Choroid plexus epithelial cell (primary cell): ENCODE measurements at places on chromosomes 4 and X.
A peak's percentile ranks its signal among the peaks of the same experiment; 100 is the strongest.

DNA sequence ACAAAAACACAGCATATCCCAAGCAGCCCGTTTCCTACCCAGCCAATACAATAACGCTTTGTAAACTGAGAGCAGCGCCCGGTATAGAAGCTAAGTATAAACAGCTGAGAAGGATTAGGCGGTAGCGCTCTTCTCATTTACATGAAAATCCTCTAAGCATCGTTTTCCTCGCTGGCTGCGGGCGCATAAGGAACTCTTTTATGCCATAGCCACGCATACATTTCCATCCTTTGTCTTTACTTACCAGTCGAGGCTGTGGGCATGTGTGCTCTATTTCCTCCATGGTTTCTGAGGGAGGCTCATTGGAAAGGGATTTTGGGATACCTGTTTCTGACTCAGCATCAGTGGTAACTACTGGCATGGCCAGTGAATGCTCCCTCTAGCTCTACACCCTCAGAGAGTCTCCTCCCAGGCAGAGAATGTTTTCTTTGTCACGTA is 383 bp downstream of the PCYT1B start:
- DNase-seq, result peak; percentile 13

- peak; percentile 28 for DNase-seq
Observed at GRCh38 chrX:51332188-51332942, at the start of gene NUDT10. Gene NUDT10 (plus strand): TSS chrX:51332822. CDS start chrX:51332966, 144 bp downstream.

GRCh38 chr4:173073939-173074500 is 94.6 kb upstream of the GALNT7 start:
- no peak for DNase-seq

- no peak for DNase-seq
Observed at GRCh38 chr4:143559757-143560147, 46.2 kb downstream of the SMARCA5 start.

GRCh38 chr4:110959041-110959643 is 336.3 kb upstream of the PITX2 start:
- peak; percentile 8 for DNase-seq

GRCh38 chrX:113551919-113552318 is 711.3 kb upstream of the AMOT start:
- no peak for DNase-seq

DNA sequence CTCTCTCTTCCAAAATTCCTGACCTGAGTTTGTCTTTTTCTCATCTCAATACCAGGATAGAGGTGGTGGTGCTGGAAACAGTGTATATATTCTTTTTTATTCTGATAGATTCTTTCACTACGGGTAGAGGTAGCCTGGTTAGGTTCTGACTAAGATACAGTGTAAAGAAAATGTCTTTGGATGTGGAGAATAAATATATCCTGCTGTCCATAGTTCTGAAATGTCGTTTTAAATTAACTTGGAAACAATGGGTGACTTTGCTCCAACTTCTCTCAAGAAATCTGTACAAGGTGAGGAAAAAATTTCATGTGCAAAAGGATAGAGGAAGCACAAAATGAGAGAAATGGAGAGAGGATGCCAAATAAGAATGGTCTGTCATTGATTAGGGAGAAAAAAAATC is 546.1 kb downstream of the GBA3 start:
- no peak for DNase-seq

DNA sequence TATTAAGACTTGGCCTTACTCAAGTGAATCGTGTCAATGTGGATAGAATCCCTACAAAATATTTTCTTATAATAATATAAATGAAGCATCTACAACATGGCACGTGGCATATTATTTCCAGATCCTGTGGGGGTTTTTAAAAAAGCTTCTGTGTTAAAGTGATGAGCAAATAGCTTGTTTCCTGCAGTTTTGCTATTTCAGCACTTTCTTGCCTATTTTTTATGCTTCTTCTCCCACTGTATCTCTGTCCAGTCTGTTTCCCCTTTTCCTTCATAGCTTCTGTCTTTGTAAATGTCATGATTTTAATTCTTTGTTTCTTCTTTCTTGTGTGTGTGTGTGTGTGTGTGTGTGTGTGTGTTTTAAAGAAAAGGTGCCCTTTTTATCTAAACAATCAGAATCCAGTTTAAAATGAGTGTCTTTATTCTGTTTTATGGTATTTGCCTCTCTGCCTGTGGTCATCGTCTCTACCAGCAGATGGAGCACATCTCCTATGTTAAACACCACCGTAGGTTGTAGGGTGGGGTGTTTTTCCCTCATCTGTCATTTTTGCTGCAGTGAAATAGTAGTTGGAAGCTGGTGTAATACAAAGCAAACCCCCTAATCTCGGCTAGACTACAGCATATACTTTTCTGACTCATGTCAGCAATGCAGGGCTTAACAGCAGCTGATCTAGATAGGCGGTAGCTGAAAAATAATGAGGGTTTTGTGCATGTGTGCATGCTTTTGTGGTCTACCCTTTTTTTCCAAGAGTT is 33.1 kb downstream of the FTHL17 start:
- DNase-seq, result peak; percentile 63

- DNase-seq, result peak; percentile 88
Observed at GRCh38 chr4:122783301-122784215, 43.1 kb upstream of the FGF2 start.

- DNase-seq, result no peak
Observed at GRCh38 chr4:104393655-104394324, 100.9 kb downstream of the CXXC4 start.

DNA sequence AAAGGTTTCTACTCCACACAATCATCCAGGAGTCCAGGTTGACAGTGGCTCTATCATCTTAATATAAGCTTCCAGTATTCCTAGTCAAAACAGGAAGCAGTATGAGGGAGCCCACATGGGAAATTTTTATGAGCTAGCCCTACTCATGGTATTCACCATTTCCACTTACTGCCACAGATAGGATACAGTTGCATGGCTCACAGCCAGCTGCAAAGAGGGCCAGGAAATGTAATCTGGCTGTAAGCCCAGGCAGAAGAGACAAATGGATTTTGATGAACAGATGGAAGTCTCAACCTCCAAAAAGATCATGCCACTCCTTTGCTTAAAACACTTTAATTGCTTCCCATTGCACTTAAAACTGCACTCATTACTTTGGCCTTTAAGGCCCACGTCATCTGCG is 150.6 kb downstream of the ADAMTS3 start:
- peak; percentile 84 for DNase-seq

DNA sequence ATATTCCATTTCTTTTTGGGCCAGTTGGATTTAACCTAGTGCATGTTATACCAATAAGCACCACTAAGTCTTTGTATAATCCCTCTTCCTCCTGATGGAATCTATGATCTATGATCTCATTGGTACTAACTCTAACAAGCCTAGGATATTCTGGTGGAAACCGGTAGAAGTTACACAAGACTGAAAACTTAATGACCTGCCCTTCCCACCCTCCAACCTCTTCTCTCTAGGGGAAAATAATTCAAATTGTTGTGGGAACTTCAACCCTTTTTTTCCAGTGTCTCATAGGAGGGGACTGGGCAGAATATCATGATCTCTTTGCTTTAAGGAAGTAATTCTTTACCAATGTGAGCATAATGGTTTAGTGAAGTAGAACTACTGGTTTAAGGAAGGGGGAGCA is 289.5 kb upstream of the BOD1L1 start:
- DNase-seq, result peak; percentile 78

- no peak for DNase-seq
Observed at GRCh38 chrX:8849945-8850344, 48.8 kb upstream of the FAM9A start.

- no peak for DNase-seq
Observed at GRCh38 chr4:54185866-54186265, 43.2 kb upstream of the PDGFRA start.

- no peak for DNase-seq
Observed at GRCh38 chrX:39750848-39751247, 346.9 kb downstream of the BCOR start.

- DNase-seq, result peak; percentile 13
Observed at GRCh38 chr4:6221851-6222760, 21.8 kb upstream of the JAKMIP1 start.

DNA sequence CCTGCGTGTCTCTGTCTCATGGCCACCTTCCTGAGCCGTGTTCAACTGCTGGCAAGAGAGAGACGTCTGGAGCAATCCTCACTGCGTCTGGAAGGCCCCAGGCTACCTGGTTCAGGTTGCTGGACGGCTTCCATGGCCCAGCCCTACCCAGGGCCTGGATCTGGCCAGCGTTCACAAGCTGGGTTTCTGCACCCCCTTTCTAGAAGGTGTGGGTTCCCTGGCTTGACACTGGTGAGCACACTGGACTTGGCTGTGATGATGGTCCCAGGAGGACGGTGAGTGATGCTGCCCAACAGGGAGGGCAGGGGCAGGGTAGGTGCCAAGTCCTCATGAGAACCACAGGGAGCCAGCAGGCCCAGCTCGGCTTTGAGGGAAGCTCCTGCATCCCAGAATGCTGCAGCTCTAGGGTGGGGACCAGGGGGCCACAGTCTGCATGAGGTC is 63.4 kb downstream of the HTRA3 start:
- DNase-seq, result no peak

DNA sequence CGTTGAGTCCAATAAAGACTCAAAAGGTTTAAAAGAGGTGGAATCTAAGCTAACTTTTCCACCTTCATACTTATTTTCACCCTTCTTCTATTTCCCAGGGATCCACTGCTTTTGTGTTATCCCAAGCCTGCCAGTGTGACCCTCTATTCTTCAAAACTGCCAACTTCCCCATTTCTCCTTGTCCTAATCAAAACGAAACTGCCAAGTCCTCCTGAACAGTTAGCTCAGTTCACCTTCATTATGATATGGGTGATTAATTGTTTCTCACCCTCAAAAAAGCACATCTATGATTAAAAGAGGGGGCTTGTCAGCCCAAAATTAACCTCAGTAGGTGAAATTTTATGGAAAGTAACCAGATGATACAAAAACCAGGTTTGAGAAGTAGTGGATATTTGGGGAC is 108.4 kb downstream of the GUCY2F start:
- no peak for DNase-seq

DNA sequence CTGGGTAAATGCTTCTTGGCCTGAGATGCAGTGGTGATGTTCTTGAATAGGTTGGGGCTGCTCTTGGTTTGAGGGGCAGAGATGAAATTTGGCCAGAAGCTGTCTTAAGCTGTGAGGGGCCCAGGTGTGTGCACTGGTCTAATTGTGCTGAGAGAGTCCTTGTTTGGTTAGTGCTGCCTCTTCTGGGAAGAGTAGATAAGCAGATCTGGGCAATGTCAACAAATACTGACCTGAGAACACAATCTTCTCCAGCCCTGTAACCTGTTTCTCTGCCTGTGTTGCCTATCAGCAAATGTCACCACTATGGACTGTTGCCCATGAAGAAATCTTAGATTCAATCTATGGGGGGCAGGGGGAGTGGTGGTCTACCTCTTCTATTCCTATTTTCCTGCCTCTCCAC is 17.2 kb upstream of the USP27X start:
- DNase-seq, result no peak

GRCh38 chr4:24568425-24568824 is 15.9 kb downstream of the DHX15 start:
- no peak for DNase-seq

DNA sequence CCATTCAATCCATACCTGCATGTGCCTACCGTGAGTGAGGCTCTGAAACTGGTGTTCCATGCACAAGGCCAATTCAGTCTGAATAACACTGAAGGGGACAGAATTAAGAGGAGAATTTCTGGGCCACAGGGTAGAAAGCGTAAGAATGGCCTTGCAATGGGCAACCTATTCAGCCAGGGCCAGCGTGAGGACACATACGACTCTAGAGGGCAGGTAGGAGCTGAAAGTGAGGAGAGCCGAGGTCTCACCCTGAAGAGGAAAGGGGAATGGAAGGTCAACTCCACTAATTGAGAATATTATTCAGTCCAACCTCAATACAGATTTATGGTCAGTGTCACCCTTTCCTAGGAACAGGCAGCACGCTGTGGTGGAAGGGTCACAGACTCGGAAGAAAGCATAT is 202.2 kb downstream of the TRIML1 start:
- DNase-seq, result no peak

DNA sequence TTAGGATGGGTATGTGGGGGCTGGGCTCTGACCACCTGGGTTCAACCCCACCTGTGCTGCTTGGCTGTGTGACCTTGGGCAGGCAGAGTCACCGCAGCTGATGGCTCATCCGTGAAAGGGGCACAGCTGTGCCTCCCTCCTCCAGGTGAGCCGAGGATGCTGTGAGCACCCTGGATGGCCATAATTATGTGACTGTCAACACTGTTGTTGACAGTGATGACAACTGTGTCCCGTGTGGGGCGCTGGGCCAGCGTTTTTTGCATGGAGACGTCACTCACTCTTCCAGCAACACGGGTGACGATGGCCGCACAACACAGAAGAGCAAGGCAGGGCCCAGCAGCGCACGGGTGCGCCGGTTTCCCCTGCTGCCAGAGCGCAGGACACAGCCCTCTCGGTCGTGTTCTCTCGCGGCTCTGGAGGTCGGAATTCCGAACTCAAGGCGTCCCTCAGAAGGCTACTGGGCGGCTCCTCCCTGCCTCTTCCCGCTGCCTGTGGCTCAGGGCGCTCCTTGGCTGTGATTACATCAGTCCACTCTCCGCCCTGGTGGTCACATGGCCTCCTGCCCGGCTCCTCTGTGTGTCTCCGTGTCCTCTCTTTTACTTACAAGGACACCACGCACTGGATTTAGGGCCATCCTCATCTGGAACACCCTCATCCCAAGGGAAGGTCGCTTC is 1.3 kb downstream of the SH3TC1 start:
- DNase-seq, result peak; percentile 56

GRCh38 chrX:69179380-69179911 is 14.2 kb upstream of the PJA1 start:
- DNase-seq, result no peak

- DNase-seq, result no peak
Observed at GRCh38 chrX:15435836-15436619, 51.8 kb upstream of the VEGFD start.

GRCh38 chrX:132592880-132593279 is 104.0 kb upstream of the MBNL3 start:
- peak; percentile 26 for DNase-seq

DNA sequence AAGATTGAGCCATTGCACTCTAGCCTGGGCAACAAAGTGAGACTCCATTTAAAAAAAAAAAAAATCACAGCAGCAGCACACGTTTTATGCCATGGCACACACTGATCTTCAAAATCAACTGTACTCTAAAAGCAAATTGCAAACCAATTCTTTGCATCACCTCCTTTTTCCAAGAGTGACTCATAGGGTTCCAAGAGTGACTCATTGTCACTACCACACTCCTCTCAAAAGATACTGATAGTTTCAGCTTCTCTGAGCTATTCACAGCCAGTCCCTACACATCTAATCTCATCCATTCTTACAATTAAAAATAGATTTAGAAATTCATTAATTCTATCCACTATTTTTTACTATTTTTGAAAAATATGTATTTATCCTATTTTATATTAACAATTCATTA is 1494.9 kb upstream of the AGA start:
- no peak for DNase-seq
